ENCODE measurements at places on chromosomes 5 and 9. TPM values are rescaled to one million over a fixed set of nuclear protein-coding genes. Genes with fewer than 3 reads are reported as not detected.

DNA sequence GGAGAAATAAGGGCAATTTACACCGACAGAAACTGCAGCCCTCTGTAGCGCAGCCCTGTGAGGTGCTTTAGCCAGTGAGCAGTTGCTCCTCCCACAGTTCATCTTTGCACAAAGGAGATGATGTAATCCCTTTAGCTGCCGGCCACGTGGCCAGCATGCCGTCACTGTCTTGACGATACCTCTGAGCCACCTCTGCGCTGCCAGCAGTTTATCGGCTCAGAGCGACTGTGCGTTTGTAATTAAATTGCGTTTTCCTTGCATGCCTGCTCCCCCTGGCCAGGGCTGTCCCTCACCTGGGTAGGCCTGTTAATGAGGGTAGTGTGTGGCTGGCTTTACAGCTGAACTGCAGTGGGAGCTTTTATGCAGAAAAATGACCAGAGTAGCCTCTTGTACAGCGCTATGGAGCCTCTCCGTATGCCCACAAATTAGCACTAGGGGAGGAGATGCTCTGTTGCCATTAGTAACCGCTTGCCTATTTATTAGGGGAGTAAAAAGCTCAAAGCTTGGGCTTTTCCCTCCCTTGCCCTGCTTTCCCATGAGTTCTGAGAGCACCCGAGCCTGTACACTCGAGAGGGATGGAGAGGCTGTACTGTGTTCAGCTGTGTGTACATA lies 107.0 kb downstream of the TRIO start:
- peak; percentile 70 for DNase-seq

DNA sequence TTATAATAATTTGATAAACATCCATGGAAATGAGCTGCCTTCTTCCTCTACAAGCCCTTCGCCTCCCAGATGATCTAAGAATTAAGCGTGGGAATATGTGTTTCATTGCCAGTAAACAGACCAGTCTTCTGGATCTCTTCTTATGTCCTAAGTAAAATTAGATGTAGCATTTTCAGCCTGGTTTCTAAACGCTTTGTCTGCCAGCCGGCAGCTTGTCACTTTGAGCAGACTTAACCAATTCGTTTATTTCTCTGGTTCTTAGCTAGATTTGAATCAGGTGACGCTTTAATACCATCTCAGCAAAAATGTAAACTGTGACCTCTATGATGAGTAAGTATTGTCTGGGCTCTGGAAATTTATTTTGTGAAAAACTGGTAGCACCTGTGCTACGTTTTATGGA lies 380.6 kb upstream of the NUDT12 start:
- no peak for DNase-seq

DNA sequence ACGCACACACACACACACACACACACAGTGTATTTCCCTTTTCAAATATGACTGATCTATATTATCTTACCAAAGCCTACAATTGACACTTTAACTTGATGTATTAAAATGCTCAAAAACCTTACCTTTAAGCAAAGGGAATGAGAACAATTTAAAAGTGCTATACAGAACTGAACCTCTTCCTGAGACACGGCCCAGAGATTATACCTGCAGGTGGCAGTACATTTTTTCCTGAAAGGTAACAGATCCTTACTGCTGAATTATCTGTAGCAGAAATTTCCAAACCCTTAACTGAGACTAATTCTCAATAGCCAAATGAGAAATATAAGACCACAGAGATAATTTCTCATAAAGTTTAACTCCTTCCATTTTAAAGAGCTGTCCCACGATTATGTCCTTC lies 91.1 kb downstream of the MYO10 start:
- DNase-seq: no peak

DNA sequence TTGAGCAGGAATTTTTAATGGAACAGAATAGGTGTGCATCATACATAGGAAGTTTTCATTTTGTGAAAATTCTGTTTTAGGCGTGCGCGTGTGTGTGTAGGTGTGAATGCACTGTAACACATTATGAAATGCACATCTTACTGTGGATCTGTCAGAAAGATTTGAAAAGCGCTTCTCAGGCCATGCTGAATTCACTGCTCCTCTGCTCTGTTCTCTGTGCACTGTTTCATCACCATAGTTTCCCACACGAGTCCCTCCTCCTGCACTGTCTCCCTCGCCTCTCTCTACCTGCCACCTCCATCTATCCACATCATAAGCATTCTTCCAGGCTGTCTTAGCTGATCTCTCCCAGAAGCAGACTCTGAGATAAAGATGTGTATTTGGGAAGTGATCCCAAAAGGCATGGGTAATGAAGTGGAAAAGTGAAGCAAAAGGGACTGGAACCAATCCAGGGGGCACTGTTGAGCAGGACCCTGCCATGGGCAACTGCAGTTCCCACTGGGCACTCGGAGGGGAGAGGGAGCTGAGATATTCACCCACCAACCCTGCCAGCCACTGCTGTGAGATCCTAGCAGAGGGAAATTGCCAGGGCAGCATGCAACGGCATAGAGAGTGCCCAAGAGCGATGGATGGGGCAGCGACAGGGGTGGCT lies 65.9 kb downstream of the GABBR2 start:
- DNase-seq: no peak

Gene FREM1
- total RNA-seq: 72.7 TPM

GRCh38 chr5:60522292-60522905 lies 177.6 kb downstream of the DEPDC1B start:
- no peak for DNase-seq

DNA sequence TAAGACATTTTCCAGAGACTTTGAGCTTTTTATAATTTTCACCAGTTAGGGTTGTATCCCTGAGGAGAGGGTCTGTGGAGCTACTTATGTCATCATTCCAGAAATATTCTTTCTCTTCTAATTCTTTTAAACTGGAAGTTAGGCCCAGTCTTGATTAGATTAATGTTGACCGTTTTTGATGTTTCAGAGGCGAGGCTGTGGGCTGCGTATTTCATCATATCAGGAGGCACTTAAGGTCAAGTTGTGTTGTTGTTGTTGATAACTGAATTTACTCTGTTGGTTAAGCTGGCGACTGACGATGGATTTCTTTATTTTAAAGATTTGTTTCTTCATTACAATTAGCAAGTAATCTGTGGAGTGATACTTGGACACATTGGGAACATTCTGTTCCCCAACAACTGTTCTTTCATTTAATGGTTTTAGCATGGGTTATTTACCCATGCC lies 20.1 kb downstream of the IPO11 start:
- DNase-seq: no peak

DNA sequence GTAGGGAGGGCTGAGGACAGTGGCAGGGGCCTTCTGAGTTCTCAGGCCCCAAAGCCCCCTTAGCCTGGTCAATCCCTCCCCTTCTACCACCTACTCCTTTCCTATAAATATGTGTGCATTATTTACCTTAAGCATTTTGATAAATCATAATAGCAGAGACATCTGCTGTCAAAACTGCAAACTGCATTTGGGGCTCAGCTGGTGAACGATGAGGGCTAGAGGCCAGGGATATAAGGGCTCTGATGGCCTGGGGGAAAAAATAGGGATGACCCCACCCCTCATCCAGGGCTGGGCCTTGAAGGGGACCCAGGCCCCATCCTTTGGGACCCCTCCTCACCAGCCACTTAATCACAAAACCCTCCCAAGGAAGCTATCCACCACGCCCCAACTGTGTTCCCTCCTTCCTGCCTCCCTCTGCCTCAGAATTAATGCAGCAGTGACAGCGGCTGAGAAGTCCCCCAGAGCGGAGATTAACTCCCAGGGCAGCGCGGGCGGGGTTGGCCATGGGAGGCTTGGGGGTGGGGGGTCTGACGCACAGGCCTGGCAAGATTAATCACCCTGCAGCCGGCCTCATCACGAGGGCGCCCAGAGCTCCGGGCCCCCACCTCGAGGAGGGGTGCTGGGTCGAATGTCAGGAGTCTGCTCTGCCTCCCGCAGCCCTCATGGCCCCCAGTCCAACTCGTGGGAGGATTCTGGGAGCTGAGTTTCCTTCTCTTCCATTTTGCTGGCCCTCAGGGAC lies 42.1 kb downstream of the CXXC5 start:
- DNase-seq: no peak

Gene ARSK
- 6.6 TPM for total RNA-seq

Gene LCN2
- total RNA-seq: 52.0 TPM

Gene TMEM215
- total RNA-seq: not detected

GRCh38 chr5:137090721-137091120 lies 408.4 kb downstream of the SPOCK1 start:
- DNase-seq: no peak

Gene DROSHA
- 43.3 TPM for total RNA-seq

Gene SDHA
- total RNA-seq: 94.9 TPM

Gene FOXD4L5
- 0.27 TPM for total RNA-seq

Gene BTNL8
- 337 TPM for total RNA-seq

Gene C7
- total RNA-seq: 42.2 TPM

GRCh38 chr5:74094096-74094781 lies 468.2 kb downstream of the ARHGEF28 start:
- DNase-seq: no peak

Gene UNC13B
- total RNA-seq: 51.2 TPM
